ENCODE measurements at places on chromosomes 11 and 22. TPM values are rescaled to one million over a fixed set of nuclear protein-coding genes. Genes with fewer than 3 reads are reported as not detected.
A peak's percentile ranks its signal among the peaks of the same experiment; 100 is the strongest.

- H3K27me3 ChIP-seq = no peaks in the 10 kb centered on the region
- H3K27ac ChIP-seq = no peak overlapping the region
- peaks cover 14% of the 10 kb centered on the region for H3K36me3 ChIP-seq
These were observed 43.9 kb downstream of the RELT start for GRCh38 chr11:73420136-73420535.

GRCh38 chr11:13207665-13208594 lies 69.7 kb upstream of the BMAL1 start:
- H3K27me3 ChIP-seq = peaks cover 5% of the 10 kb centered on the region
- peak overlapping the region; percentile 63 for H3K27ac ChIP-seq
- peak; percentile 20 for DNase-seq
- no peaks in the 10 kb centered on the region for H3K36me3 ChIP-seq

Gene IGSF9B
- 101 TPM for total RNA-seq

- no peak overlapping the region for H3K27ac ChIP-seq
- H3K4me3 ChIP-seq = no peak overlapping the region
- H3K4me1 ChIP-seq = no peaks in the 10 kb centered on the region
- DNase-seq = no peak
- H3K36me3 ChIP-seq = no peaks in the 10 kb centered on the region
These were observed 61.3 kb downstream of the RTL6 start for GRCh38 chr22:44436736-44437135.

DNA sequence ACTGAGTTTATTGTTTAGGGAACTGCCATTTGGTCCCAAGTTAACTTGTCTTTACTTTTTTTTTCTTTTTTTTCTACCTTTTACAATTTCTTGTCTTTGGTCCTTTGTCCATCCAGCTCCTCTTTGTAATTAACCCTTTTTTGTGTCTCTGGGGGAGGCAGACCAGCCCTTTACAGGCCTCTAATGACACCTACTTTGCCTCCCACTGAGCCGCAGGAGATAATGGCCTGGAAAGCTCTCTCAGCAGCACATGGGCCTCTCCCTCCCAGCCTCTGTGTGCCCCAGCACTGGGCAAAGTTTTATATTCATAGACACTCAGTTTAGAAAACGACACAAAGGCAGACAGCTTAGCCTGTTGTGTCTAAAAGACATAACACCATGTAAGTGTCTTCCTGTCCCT lies 480.4 kb downstream of the SOX6 start:
- H3K27me3 ChIP-seq = no peaks in the 10 kb centered on the region
- H3K4me3 ChIP-seq = no peak overlapping the region
- no peak for DNase-seq
- H3K36me3 ChIP-seq = no peaks in the 10 kb centered on the region
- H3K4me1 ChIP-seq = no peaks in the 10 kb centered on the region
- no peak overlapping the region for H3K27ac ChIP-seq

Gene KCTD17
- 70.4 TPM for total RNA-seq

Measured in activated T-helper 2 cell treated with anti-CD3 and anti-CD28 coated beads, Interferon-gamma antibody, Interleukin-2, Interleukin-4, amounts not matched to agents 10 μg/mL and 5 μg/mL and 100 μg/mL, durations not matched to agents 14 hours and 24 hours and 36 hours (primary cell).